Naive B cell (primary cell): ENCODE measurements at places on chromosomes 1 and 21.

DNA sequence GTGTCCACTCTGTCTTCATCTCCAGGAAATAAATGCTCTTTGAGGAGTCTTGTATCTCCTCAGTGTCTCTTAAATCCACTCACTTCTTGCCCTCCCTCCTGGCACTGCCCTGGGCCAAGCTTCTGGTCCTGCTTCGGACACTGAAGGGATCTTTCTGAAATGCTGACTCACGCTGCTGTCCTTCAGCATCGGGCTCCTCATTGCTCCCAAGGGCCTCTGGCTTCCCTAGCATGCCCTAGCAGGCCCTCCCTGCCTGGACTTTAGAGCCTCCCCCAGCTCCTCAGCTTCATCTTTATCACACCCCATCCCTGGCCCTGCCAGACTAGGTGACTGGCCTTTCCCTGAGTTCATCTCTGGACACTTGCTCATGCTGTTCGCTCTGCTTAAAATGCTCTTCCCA lies 96.6 kb downstream of the FOXD2 start:
- no peak for DNase-seq

GRCh38 chr1:180287988-180288705 lies 58.1 kb downstream of the LHX4 start:
- DNase-seq, result no peak

GRCh38 chr1:91520942-91521507 lies 20.4 kb downstream of the CDC7 start:
- DNase-seq, result no peak

DNA sequence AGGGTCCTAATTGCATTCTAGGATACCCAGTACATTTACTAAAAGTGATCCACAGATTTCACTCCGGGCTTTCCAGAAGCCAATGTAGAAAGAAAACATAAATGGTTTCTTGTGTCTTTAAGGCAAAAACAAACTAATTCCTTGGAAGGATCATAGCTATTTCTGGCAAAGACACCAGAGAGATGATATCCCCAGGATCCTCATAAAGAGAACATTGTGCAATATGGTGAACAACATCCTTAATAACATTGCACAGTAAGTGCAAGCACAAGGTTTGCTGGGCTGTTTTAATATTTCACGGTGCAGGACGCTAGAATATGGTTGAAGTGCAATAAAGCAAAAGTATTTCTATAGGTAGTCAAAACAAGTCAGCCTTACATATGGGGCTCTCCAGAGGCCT lies 83.0 kb downstream of the NTPCR start:
- no peak for DNase-seq

DNA sequence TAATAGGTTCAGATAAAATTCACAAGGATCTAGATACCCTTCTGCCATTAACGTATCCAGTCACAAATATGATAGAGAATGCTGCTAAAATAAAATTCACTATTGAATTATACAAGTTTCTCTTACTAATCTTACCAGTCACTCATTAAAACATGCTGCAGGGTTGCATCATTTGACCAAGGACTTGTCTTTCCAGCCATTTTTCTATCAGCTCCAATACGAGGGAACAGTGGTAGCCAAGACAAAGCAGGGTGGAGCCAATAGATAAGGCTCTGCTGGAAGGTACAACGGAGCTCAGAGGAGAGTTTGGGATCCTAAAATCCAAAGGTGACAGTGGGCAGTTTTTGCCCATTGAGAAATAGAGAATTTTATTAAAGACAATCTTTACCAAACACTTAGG lies 4.0 kb downstream of the DONSON start:
- DNase-seq, result no peak
